ENCODE measurements at places on chromosomes 6 and 20.

- DNase-seq = no peak
These were observed 306.4 kb upstream of the PRND start for GRCh38 chr20:4415281-4415680.

DNA sequence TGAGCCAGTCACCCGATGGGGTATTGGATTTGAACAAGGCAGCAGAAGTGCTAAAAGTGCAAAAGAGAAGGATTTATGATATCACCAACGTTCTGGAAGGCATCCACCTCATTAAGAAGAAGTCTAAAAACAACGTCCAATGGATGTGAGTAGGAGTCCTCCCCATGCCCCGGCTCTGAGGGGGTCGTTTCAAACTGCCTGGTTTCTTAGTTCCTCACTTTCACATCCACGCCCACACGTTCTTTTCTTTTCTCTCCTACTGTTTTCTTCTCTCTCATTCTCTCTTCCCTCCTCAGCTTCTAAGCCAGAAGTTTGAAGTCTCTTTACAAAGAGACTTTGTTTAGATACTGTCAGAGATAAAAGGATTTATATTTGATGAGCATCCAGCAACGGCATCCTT, 53.0 kb upstream of the CDKAL1 start:
- DNase-seq = no peak

- no peak for DNase-seq
These were observed 153.2 kb downstream of the AIG1 start for GRCh38 chr6:143213859-143214376.

DNA sequence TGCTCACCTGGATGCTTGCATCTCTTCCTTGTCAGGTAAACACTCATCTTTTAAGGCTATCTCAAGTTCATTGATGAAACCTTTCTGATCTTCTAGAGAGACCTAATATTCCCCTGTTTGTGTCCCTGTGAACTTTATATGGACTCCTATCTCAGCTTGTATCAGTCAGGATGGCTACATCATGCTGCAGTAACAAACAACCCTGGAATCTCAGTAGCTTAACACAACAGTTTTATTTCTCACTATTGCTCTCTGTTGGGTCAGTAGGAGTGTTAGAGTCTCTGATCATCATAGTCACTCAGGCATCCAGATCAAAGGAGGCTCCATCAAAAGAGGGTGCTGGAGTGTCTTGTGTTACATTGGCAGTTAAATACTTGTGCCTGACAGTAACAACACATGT, 12.2 kb upstream of the C2 start:
- DNase-seq = no peak

- DNase-seq = no peak
These were observed 532.1 kb upstream of the JAG1 start for GRCh38 chr20:11205769-11206362.

GRCh38 chr20:25203871-25204320, 8.4 kb downstream of the ENTPD6 start:
- DNase-seq = no peak

DNA sequence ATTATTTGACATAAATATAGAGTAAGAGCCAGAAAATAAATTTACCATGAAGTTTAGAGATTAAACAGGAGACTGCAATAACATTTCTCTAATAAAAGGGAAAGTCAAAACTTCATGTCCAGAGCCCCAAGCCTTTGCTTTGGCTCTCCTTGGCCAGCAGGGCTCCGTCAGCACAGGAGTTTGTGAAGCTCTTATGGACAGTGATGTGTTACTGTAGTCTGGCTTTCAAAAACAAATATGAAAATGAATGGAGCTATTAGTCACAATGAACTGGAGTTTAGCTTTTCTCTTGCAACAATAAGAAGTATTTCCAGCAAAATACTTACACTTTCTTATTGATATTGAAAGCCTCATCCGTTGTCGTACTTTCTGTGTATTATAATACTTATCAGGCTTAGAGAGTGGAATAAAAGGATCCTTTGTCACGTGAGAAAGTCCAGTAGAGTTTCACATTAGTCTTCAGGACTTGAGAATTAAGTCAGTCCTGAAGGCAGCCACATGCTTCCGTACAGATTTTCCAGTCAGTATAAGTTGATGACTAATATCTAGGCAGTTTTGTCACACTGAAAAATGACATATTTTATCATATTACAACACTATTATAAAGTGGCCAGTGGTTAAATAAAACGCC, 117.0 kb upstream of the PRL start:
- DNase-seq = no peak

- DNase-seq = no peak
These were observed 76.2 kb downstream of the ATXN1 start for GRCh38 chr6:16684896-16685554.

DNA sequence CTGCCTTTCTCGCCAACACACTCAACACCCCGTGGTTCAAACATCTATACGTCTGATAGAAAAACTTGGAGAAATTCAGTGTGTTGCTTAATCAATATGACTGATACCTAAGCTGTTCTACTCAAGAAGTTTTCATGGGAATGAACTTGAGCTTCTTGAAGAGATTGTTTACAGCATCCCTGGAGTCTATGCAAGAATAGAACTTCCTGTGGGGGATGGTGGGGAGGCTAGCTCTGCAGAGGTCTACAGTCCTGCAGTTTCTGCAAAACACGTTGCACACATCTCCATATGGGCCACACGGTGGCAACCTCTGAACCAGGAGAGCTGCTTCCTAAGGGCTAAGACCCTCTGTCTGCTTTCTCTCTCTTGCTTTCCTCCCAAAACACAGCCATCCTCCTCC, 32.7 kb upstream of the FANCE start:
- peak; percentile 30 for DNase-seq

DNA sequence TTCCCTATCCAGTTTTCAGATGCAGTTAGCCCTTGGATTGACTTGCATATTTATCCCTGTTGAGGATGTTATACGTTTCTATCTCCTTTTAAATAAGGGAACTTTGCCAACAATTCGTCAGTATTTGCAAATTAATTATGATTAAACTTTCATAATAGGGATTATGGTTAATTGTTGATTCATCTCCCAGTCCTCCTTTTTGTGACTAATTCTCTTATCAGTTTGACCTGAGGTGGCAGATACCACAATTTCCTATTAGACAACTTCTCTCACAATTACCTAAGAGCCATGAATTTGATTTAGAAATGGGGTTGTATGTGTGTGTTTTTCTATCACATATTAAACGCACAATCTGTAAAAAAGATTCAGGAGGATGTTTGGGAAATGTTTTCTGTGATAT, 172.9 kb downstream of the LAMA2 start:
- no peak for DNase-seq

GRCh38 chr6:83311231-83311630, 118.1 kb downstream of the RWDD2A start:
- DNase-seq = no peak

DNA sequence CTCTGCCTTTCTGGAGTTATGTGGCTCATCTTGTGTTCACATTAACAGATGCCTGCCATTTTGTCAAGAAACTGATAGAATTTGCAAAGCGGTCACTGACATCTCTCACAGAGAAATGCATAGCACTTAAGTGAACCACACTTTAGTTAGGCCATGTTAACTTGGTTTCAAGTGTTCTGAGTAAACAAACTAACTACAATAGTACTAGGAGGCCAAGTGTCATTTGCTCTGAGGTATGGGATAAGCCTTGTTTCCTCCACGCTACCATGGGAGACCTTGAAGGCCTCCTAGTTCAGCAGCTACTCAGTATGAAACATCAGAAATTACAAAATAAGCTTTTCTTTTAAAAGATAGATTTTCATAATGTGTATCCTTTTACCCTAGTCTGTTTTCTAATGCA, 143.5 kb upstream of the MARCKS start:
- DNase-seq = no peak

- peak; percentile 66 for DNase-seq
These were observed 100.1 kb upstream of the AGPAT4 start for GRCh38 chr6:161373905-161374451.

DNA sequence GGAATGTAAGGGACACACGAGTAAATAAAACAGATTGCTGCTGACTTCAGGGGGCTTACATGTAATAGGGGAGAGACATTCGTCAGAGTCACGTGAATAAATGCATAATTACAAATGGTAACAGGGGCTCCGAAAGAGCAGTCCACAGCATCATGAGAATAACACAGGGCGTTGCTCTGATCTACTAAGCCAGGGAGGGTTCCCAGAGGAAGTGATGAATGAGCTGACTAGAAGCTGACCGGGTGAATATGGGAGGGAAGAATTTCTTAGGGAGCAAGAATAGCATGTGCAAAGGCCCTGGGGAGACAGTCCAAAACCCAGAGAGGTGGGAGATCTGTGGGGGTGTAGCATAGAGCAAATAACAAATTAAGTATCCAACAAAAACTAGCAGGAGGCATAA, 2.4 kb downstream of the BPI start:
- DNase-seq = no peak

- no peak for DNase-seq
These were observed 28.2 kb downstream of the TREML4 start for GRCh38 chr6:41256383-41256782.

GRCh38 chr6:42561986-42562385, 1.8 kb upstream of the UBR2 start:
- DNase-seq = no peak

Measured in cerebellar cortex (tissue), 1 donor.